ENCODE measurements at places on chromosomes 16 and 17. TPM values are rescaled to one million over a fixed set of nuclear protein-coding genes. Genes with fewer than 3 reads are reported as not detected.
A peak's percentile ranks its signal among the peaks of the same experiment; 100 is the strongest.

Gene PSME3IP1
- 79.1 TPM for total RNA-seq

Gene SYNGR3
- 1.4 TPM for total RNA-seq

- H3K4me3 ChIP-seq = no peak overlapping the region
- no peaks in the 10 kb centered on the region for H3K4me1 ChIP-seq
- H3K27ac ChIP-seq = no peak overlapping the region
- no peaks in the 10 kb centered on the region for H3K36me3 ChIP-seq
- DNase-seq = no peak
Measured at GRCh38 chr16:85735946-85736345, 14.9 kb downstream of the C16orf74 start.

Gene RNF222
- not detected for total RNA-seq

GRCh38 chr17:73722165-73722564 is 77.9 kb upstream of the SDK2 start:
- no peak overlapping the region for H3K27ac ChIP-seq
- H3K36me3 ChIP-seq = no peaks in the 10 kb centered on the region
- no peaks in the 10 kb centered on the region for H3K27me3 ChIP-seq
- H3K4me1 ChIP-seq = peaks cover 2% of the 10 kb centered on the region
- no peak for DNase-seq

- no peaks in the 10 kb centered on the region for H3K36me3 ChIP-seq
- DNase-seq = no peak
- H3K27ac ChIP-seq = no peak overlapping the region
- peaks cover 5% of the 10 kb centered on the region for H3K4me1 ChIP-seq
- H3K27me3 ChIP-seq = no peaks in the 10 kb centered on the region
- no peak overlapping the region for H3K4me3 ChIP-seq
Measured at GRCh38 chr17:28338056-28338768, 2.7 kb downstream of the TNFAIP1 start.

DNA sequence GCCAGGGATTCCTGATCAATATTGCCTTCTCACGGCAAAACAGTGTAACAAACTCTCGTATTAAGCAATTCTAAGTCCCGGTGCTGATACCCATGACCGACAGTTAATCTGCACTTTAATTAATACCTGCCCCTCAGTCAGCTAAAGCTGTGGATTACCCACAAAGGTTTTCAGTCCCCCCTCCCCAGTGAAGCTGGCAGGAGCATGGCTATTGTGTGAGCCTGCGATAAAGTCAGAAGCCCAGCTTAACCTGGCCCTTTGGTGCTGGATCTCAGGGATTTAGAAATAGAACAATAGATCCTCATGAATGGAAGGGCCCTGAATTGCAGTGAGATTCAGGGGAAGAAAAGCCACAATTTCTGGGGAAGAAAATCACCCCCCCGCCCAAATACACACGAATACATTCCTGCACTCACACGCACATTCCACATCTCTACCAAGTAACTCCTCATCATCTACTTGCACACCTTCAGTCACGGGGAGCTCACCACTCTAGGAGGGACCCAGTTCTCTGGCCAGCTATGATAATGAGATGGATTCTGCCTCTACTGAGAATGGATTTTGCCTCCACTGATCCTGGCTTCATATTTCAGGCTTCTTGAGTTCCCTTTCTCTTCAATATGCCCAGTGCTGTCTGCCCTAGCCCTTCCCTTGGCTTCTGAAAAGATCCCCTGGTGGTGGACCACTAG is 102.6 kb downstream of the WSCD1 start:
- no peak overlapping the region for H3K4me3 ChIP-seq
- H3K4me1 ChIP-seq = no peaks in the 10 kb centered on the region
- H3K36me3 ChIP-seq = no peaks in the 10 kb centered on the region
- no peak for DNase-seq

Gene EVPL
- 7.2 TPM for total RNA-seq

Gene MMP25
- 0.71 TPM for total RNA-seq

DNA sequence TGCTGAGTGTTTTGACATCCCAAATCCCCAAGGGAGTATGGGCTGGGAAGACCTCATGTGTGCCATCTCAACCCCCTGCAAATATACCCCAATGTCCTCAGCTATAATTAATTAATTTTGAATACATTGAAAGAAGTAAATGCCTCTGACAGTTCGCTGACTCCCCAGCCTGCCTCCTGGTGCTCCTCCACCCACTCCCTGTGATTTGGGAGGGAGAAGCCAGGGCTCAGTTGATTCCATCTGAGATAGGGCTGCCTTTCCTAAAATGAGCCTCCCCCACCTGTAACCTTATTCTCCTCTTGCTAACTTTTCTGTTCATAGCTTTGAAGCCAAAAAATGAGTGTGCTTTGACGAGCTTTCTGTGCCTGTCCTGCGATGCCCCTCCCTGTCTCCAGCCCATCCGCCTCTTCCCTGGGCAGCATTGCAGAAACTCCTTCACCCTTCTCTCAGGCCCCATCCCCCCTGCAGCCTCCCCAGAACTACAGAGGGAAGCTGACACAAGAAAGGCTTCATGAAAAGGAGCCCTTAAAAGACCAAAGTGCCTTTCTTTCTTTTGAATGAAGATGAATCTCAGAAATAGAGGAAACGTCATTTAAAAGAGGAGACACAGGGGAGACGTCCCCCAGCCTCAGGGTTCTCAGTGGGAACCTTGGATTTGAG is 70.3 kb downstream of the HLF start:
- no peak overlapping the region for H3K27ac ChIP-seq
- H3K4me1 ChIP-seq = no peaks in the 10 kb centered on the region
- H3K27me3 ChIP-seq = no peaks in the 10 kb centered on the region
- DNase-seq = no peak

- H3K4me1 ChIP-seq = no peaks in the 10 kb centered on the region
- H3K36me3 ChIP-seq = no peaks in the 10 kb centered on the region
- H3K27ac ChIP-seq = no peak overlapping the region
- H3K4me3 ChIP-seq = no peak overlapping the region
Measured at GRCh38 chr16:2331199-2331930, 9.2 kb downstream of the ABCA3 start.

- H3K27ac ChIP-seq = no peak overlapping the region
- H3K27me3 ChIP-seq = no peaks in the 10 kb centered on the region
- no peak for DNase-seq
Measured at GRCh38 chr17:27390540-27390939, 65.7 kb upstream of the KSR1 start.

- no peak for DNase-seq
- peaks cover 12% of the 10 kb centered on the region for H3K4me1 ChIP-seq
- H3K27me3 ChIP-seq = no peaks in the 10 kb centered on the region
- H3K27ac ChIP-seq = no peak overlapping the region
- no peak overlapping the region for H3K4me3 ChIP-seq
- no peaks in the 10 kb centered on the region for H3K36me3 ChIP-seq
Measured at GRCh38 chr16:63998-64913, 8.2 kb downstream of the RHBDF1 start.

Gene KIF2B
- total RNA-seq = not detected

DNA sequence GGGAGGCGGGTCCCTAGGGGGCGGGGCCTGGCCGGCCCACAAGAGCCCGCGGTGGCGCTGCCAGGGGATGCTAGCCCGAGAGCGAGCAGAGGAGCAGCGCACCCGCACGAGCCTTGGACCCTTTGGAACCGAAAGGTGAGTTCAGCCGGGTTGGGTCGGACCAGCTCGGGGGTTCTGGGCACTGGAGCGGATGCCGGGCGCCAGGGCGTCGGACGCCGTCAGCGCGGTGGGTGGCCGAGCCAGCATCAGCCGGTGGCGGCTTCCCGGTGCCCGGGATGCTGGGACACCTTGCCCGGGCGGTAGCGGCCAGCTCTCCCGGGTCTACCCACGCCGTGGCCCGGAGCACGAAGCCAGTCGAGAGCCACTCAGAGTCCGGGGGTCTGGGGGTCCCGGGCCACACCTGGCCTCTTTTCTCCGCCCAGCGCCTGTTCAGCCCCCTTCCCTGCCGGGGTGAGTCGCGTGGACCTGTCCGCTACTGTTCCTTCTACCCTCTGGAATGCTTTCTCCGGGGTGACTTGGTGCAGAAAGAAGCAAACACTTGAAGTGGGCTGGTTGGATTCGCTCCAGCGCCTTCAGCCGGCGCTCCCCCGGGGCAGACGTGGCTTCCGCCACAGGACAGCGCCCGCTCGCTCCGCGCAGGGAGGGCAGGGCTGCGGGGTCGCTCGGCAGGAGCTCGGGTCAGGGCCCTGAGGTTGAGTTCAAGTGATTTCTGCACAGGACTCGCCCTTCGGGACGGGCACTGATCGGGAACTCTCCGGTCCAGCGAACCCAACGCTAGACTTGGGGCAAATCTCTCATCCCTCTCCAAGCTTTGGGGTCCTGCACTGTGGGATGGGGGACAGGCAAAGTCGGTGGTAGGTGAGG is at the start of gene SCNN1G:
Gene SCNN1G, plus strand, starts transcription at position 67 of the 864 bp plus-strand sequence. CDS start 3,527 bp downstream, outside the sequence.
- H3K27ac ChIP-seq = no peak within 1 kb of the TSS
- H3K36me3 ChIP-seq = no peaks in the 10 kb centered on the region
- peaks cover 10% of the 10 kb centered on the region for H3K4me1 ChIP-seq
- no peak for DNase-seq
- H3K27me3 ChIP-seq = no peaks in the 10 kb centered on the region
- H3K4me3 ChIP-seq = peak within 1 kb of the TSS; percentile 30

DNA sequence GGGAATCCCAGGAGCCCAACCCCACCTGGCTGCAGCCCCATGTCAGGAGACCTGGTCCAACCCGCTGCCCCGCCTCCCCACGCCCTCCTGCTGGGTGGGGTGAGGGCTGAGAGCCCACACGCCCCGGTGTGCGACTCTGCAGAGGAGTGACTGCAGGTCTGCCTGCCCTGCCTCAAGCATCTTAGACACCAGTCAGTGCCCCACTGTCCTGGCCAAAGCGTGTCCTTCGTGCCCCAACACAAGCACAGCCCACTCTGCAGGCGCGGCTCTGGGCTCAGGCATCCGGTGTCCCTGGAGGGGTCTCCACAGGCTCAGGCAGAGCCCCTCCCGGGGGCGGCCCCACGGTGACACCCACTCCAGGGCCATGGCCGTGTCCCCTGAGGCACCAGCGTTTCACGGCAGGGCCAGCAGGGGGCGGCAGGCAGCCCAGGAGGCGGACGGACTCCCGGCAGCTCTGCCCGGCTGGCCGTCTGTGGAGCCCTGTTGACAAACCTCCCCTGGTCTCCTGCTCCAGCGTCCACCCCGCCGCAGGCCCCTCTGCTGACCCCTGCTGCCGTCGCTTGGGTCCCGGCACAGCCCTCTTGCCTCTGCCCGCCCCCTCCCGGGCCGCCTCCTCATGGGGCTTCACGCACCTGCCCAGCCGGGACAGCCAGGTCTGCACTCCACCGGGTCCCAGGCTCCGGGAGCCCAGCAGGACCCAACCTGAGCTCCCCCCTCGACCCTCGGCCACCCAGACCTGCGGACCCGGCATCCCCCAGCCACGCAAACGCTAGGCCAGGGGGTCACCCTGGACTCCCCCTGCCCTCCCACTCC is 8.6 kb upstream of the UBE2I start:
- peaks cover 1% of the 10 kb centered on the region for H3K4me1 ChIP-seq
- no peak overlapping the region for H3K27ac ChIP-seq
- no peaks in the 10 kb centered on the region for H3K36me3 ChIP-seq
- DNase-seq = no peak
- no peak overlapping the region for H3K4me3 ChIP-seq

Gene NEUROD2
- total RNA-seq = not detected

DNA sequence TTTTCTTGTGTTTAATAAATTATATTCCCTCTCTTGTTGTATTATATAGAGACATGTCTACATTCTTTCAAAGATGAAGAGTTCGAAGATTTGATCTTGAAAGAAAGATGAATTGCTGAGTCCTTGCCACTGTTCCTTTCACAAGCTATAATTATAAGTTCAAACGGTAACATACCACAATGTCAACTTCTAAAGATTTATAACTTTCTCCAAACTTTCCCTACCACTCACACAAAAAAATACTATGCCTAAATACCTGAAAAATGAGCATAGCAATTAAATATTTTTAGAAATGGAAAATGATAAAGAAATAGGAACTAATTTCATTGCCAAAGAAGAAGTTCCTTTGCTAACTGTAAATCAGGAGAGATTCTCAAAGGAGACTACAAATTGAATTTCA is 50.6 kb downstream of the BRIP1 start:
- no peaks in the 10 kb centered on the region for H3K4me1 ChIP-seq
- H3K36me3 ChIP-seq = no peaks in the 10 kb centered on the region
- no peak for DNase-seq
- no peak overlapping the region for H3K27ac ChIP-seq
- no peak overlapping the region for H3K4me3 ChIP-seq
- no peaks in the 10 kb centered on the region for H3K27me3 ChIP-seq

DNA sequence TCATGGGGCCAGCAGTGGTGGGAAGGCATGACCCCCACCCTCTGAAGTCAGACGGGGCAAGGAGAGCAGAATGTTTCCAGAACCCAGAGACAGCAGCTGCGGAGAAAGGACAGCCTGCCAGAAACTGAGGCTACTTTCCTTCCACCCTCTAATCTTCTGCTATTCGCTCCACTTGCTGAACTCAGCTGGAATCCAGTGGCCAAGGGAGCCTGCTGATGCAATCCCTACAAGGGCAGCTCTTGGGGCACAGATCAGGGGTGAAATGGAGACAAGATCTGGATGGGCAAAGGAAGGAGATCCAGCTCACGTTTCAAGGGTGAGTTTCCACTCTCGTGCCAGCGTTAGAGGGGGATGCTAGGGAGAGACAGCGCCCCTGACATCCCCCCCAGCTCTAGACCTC is 479.1 kb downstream of the SLC39A11 start:
- no peak for DNase-seq
- H3K27me3 ChIP-seq = no peaks in the 10 kb centered on the region
- no peak overlapping the region for H3K27ac ChIP-seq

DNA sequence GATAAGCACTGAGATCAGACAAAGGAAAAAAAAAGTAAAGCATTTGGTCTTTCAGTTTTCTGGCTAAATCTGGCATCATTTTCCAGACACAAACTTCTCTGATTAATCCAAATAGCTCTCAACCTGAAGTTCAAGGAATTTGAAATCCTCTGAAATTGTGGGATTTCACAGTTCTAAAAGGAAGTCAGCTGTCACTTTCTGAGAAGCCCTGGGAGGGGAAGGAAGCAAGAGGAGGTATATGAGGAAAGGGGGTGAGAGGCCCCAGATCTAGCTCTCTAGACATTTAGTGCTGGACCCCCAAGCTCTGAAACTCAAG is 17.5 kb upstream of the HOXB9 start:
- no peaks in the 10 kb centered on the region for H3K27me3 ChIP-seq
- H3K27ac ChIP-seq = no peak overlapping the region
- no peak overlapping the region for H3K4me3 ChIP-seq

Gene ABCA8
- 143 TPM for total RNA-seq

Gene CA7
- total RNA-seq = not detected

Gene SLC39A11
- 9.9 TPM for total RNA-seq

GRCh38 chr16:27935076-27935475 is 128.4 kb downstream of the GSG1L start:
- H3K27ac ChIP-seq = no peak overlapping the region
- H3K4me1 ChIP-seq = no peaks in the 10 kb centered on the region
- H3K4me3 ChIP-seq = no peak overlapping the region
- no peaks in the 10 kb centered on the region for H3K27me3 ChIP-seq
- no peak for DNase-seq

Data from ovary (tissue), 10 donors.